ENCODE measurements at places on chromosomes 1 and 21.

DNA sequence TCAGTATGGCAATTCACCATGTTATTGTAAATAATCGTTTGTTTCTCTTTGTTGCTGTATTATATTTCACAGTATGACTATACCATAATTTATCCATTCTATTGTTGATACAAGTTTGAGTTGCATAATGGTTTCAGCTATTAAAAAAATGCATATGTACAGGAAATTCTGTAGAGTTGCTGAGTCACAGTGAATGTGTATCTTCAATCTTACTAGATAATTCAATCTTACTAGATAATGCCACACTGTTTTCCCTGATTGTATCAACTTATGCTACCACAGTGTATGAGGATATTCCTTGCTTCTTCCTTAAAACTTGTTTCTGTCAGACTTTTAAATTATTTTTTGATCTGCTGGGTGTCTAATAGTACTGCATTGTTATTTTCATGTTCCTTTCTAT, 3.5 kb upstream of the COA6 start:
- peaks cover 20% of the 10 kb centered on the region for H3K4me1 ChIP-seq
- DNase-seq = no peak
- no peaks in the 10 kb centered on the region for H3K27me3 ChIP-seq
- H3K27ac ChIP-seq = no peak overlapping the region
- H3K4me3 ChIP-seq = no peak overlapping the region

DNA sequence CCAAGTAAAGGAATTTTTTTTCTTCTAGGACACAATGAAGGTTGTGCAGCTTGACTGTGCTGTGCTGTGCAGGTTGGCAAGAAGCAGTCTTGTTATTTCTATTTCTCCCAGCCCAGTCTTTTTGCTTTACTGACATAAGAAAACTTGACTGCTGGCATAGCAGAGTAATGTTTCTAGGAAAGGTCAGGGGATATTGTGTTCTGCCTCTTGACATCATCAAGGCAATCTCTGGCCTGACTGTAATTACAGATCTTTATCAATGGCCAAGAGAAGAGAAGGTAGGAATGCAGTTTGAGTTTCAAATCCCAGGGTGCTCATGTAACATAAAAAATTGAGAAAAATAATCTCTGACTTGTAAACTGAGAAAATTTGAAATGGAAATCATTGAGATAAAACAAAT, 226.3 kb upstream of the ADGRL4 start:
- no peaks in the 10 kb centered on the region for H3K4me1 ChIP-seq
- DNase-seq = no peak
- H3K4me3 ChIP-seq = no peak overlapping the region
- H3K27me3 ChIP-seq = no peaks in the 10 kb centered on the region

DNA sequence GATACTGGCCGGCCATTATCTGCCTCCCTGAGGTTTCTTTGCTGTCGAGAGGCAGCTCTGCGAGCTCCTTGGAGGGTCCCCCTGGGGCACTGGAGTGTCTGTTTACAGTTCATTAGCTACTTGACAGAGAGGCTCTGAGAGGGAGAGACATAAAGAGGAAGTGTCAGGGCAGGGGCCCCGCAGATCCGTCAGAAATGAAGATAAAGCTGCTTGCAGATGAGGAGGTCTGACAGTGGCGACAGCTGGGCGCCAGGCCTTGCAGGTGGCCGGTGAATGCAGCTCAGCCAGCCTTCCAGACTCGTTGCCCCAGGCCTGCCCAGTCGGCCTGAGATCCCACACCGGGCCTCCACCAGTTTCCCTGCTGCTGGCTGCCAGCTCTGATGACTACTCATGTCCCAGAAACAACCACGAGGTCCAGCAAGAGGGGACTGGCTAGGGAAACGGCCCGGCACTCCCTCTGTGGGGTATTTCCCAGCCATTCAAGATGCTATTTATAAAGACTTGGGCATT, 84.7 kb downstream of the DISP3 start:
- no peak for DNase-seq
- no peaks in the 10 kb centered on the region for H3K4me1 ChIP-seq
- peaks cover 12% of the 10 kb centered on the region for H3K27me3 ChIP-seq
- H3K4me3 ChIP-seq = no peak overlapping the region

GRCh38 chr1:68173936-68174737, 58.2 kb downstream of the WLS start:
- DNase-seq = no peak
- no peaks in the 10 kb centered on the region for H3K4me1 ChIP-seq
- H3K27me3 ChIP-seq = no peaks in the 10 kb centered on the region
- H3K36me3 ChIP-seq = no peaks in the 10 kb centered on the region

DNA sequence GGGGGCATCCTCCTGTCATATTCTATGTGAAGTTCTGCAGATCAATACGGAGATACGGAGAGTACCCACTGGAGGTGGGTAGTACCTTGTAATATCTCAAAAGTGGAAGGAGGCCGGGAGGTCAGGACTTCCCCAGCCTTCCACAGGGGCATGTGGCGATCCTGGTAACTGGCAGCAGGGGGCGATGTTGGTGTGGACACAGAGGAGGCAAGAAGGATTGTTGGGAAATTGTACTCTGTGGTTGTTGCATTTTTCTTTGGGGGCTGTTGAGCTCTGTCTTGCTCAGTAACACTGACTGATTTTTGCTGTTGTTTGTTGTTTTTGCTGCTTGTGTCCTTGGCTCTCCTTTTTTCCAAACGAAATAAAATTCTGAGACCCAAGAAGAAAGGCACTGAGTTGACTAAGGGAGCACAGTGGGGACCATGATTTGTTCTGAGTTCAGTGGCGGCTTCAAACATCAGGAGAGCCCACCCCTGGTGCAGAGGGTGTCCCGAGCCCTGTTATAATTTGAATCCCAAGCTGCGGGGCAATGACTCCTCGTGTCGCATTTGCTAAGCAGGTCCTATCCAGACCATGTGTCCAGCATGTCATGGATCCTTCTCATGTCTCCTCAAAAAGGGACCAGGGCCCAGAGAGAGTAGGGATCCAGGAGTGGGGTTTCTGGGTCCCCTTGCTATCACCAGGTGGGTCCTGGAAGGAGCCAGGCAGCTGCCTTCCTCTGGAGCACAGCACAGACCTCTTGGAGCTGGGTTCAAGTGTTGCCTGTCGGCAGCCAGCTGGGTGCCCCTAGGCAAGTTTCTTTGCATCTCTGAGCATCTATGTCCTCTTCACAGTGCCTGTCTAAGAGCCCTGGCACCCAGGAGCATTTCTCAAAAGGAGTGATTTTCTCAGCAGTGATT, 22.8 kb downstream of the LHX4 start:
- H3K27me3 ChIP-seq = peaks cover 2% of the 10 kb centered on the region
- peak; percentile 80 for DNase-seq
- no peak overlapping the region for H3K27ac ChIP-seq

GRCh38 chr1:37166005-37166404, 131.7 kb upstream of the GRIK3 start:
- H3K4me3 ChIP-seq = no peak overlapping the region
- H3K4me1 ChIP-seq = no peaks in the 10 kb centered on the region
- H3K27ac ChIP-seq = no peak overlapping the region
- H3K27me3 ChIP-seq = peaks cover 3% of the 10 kb centered on the region
- no peaks in the 10 kb centered on the region for H3K36me3 ChIP-seq

GRCh38 chr1:153790966-153791647, 15.9 kb downstream of the SLC27A3 start:
- DNase-seq = peak; percentile 69
- H3K36me3 ChIP-seq = no peaks in the 10 kb centered on the region
- H3K27ac ChIP-seq = peak overlapping the region; percentile 80
- peaks cover 6% of the 10 kb centered on the region for H3K27me3 ChIP-seq
- H3K4me3 ChIP-seq = peak overlapping the region; percentile 29
- peaks cover 70% of the 10 kb centered on the region for H3K4me1 ChIP-seq

DNA sequence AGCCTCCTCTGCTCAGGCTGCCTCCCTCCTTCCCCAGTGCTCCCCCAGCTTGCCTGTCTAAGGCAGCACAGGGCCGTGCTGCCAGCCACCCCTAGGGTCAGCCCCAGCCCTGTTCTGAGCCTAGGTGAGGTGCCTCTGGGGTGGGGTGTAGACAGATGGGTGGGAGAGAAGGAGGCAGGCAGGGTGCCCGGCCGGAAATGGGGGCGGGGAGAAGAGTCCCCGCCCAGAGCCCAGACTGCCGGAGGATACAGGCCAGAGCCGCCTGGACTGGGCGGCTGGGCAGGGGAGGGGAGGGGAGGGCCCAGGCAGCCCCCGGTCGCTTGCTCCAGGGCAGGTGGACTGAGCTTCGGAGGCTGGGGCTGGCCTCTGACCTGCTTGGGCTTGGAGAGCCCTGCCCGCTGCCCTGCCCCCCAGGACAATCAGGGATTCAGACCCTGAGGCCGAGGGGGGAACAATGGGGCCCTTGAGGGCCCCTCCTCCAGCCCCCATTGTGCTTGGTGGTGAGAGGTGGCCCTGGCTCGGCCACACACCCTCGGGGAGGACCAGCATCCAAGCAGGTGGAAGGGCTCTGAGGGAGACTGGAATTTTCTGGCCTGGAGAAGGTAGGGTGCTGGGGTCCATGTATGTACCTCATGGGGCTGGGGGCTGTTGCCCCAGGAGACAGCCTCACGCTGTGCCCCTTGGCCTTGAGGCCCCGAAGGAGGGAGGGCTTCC, at the start of gene GJC2:
TSS of gene GJC2 (plus strand) at position 525 of the 714 bp plus-strand sequence. CDS start 7,829 bp downstream, outside the sequence.
- no peaks in the 10 kb centered on the region for H3K27me3 ChIP-seq
- H3K4me3 ChIP-seq = no peak within 1 kb of the TSS
- H3K36me3 ChIP-seq = no peaks in the 10 kb centered on the region

DNA sequence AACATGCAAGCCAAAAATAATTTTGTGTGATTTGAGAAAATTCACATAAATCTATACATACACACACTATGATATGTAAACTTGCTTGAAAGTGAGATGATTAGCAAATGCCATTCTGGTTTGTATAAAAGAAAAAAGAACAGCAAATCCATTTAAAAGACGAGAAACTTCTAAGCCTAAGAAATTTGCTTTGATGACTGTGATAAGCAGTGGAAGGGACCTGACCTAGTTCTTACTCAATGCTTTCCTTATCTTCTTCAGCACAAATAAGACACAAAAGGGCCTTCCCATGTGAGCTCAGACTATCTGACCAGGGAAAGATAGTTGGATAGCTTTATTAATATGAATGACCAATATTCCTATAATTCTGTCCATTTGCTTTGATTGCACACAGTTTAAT, 25.3 kb upstream of the NMNAT2 start:
- peaks cover 21% of the 10 kb centered on the region for H3K27me3 ChIP-seq
- no peaks in the 10 kb centered on the region for H3K36me3 ChIP-seq
- DNase-seq = no peak
- H3K4me1 ChIP-seq = no peaks in the 10 kb centered on the region
- H3K4me3 ChIP-seq = no peak overlapping the region
- H3K27ac ChIP-seq = no peak overlapping the region

GRCh38 chr1:226066415-226067078, 4.0 kb downstream of the H3-3A start:
- no peak for DNase-seq
- H3K4me1 ChIP-seq = peaks cover 47% of the 10 kb centered on the region
- no peak overlapping the region for H3K4me3 ChIP-seq
- H3K27ac ChIP-seq = no peak overlapping the region

DNA sequence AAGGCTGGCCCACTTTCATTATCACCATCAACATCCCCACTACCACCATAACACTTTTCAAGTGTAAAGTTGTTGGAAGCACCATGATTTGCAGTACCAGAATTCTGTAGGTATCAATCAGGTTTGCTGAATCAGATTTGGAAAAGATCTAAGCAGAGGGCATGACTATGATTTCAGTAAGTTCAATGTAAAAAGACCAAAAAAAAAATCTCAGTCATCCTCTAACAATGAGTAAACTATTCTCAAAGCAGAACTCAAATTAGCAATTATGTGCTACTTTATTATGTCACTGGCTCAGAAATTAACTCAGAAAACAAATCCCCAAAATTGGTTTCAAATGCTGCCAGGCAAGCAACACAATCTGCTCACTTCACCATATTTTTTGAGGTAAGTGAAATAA, 187.8 kb upstream of the HP1BP3 start:
- H3K36me3 ChIP-seq = no peaks in the 10 kb centered on the region
- no peak overlapping the region for H3K27ac ChIP-seq
- H3K4me3 ChIP-seq = no peak overlapping the region

- H3K36me3 ChIP-seq = no peaks in the 10 kb centered on the region
- H3K4me1 ChIP-seq = no peaks in the 10 kb centered on the region
- H3K27me3 ChIP-seq = no peaks in the 10 kb centered on the region
- DNase-seq = no peak
Measured at GRCh38 chr1:55547405-55547804, 332.2 kb upstream of the USP24 start.

GRCh38 chr1:202958544-202959275, 598 bp upstream of the ADIPOR1 start:
- peak overlapping the region; percentile 78 for H3K4me3 ChIP-seq
- H3K4me1 ChIP-seq = peaks cover 36% of the 10 kb centered on the region
- no peaks in the 10 kb centered on the region for H3K27me3 ChIP-seq
- H3K27ac ChIP-seq = peak overlapping the region; percentile 75

GRCh38 chr1:66809736-66810326, 8.8 kb upstream of the INSL5 start:
- H3K4me3 ChIP-seq = no peak overlapping the region
- no peak overlapping the region for H3K27ac ChIP-seq
- H3K4me1 ChIP-seq = no peaks in the 10 kb centered on the region
- no peaks in the 10 kb centered on the region for H3K27me3 ChIP-seq
- no peak for DNase-seq

DNA sequence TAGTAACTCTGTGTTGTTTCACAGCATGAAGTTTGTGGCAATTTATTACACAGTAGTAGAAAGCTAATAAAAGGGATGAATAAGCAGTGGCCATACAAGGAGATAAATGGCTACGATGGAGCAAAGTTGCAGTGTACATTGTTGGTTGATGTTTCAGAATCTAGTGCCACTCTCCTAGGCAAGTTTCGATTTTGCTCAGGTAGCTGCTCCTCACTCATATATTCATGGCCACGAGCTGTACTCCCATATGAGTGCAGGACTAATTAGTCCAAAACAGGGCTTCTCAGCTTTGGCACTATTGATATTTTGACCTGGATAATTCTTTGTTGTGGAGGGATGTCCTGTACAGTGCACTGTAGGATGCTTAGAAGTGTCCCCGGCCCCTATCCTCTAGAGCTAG, 30.0 kb upstream of the ATP1A1 start:
- H3K36me3 ChIP-seq = no peaks in the 10 kb centered on the region
- no peak overlapping the region for H3K27ac ChIP-seq
- no peaks in the 10 kb centered on the region for H3K27me3 ChIP-seq
